GM04503 (cell line): ENCODE measurements at places on chromosomes 4 and X.

DNA sequence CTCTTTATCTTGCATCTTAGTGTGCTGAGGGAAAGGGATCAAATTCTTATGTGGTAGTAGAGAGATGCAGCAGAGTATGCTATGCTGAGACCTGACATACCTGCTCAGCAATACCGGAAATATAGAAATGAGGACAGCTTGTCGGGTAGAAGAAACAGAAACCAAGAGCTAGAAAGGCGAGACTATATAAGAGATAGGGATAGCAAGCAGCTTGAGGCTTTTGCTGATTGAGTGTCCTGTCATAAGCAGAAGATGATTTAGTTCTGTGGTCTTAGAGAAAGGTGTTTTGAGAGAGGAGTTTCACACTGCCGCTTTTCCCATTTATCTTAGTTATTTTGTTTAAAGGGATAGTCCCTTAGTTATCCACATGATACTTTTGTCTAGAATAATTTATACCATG lies 31.7 kb downstream of the USP9X start:
- DNase-seq = no peak

- no peak for DNase-seq
Observed at GRCh38 chr4:149890531-149890930, 74.9 kb upstream of the IQCM start.

GRCh38 chr4:143084566-143084965 lies 100.2 kb upstream of the USP38 start:
- DNase-seq = no peak

DNA sequence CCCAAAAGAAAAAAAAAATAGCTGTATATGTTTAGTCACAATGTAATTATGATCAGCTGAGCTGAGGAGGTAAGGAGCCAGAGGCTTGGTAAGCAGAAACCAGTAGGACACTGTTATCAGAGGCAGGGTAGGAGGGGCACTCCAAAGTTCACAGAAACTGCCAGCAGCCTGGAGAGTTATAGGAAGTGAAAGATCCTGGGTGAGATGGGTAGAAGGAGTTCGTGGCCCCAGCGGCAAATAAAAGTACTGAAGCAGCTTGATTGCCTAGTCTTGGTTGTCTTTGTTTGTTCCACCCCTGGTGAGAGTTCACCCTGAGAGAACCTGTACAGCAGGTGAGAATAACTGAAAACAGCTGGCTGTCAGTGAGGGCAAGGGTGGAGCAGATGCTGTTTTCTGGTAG lies 340.8 kb downstream of the ADGRL3 start:
- DNase-seq = no peak

DNA sequence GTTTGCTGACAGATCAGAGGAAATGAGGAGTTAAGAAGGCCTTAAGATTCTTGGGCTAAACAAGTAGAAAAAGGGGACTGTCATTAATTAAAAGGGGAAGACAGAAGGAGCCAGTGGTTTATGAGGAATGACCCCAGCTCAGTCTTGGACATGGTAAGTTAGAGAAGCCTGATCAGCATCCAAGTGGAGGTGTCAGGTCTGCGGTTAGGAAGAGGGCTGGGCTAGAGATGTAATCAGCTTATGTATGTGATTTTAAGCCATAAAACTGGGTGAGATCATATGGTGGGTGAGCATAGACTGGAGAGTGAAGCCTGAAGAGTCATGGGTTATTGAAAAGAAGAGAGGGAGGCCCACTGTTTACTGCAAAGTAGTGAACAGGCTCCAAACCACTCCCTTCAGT lies 246.1 kb downstream of the NR3C2 start:
- no peak for DNase-seq

DNA sequence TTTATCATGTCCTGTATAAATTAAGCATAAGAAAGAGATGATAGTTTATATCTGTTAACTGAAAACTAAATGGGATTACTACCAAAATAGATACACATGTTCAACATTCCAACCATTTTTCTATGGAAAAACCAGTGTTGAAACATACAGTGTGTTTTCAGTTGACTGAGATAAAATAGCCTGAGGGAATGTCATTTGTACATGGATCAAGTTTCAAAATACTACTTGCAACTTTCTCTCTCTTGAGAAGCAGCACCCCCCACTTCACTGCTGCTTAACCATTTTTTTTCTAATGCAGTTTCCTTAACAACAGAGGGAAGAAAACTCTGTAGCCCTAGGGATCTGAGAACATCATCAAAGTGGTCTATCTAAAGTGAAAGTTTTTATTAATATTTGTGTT lies 70.8 kb downstream of the NPNT start:
- peak; percentile 83 for DNase-seq
